Activated T-helper 1 cell treated with Interleukin-2 at 50 U/mL for 16 hours (primary cell): ENCODE measurements at places on chromosomes 11 and 22.

- no peak for DNase-seq
These were observed 221.9 kb downstream of the FAM76B start for GRCh38 chr11:95567685-95568084.

- peak; percentile 16 for DNase-seq
These were observed 24.0 kb downstream of the SLC43A1 start for GRCh38 chr11:57491371-57492061.

- DNase-seq = no peak
These were observed 1.6 kb downstream of the KIAA0930 start for GRCh38 chr22:45238957-45239680.

DNA sequence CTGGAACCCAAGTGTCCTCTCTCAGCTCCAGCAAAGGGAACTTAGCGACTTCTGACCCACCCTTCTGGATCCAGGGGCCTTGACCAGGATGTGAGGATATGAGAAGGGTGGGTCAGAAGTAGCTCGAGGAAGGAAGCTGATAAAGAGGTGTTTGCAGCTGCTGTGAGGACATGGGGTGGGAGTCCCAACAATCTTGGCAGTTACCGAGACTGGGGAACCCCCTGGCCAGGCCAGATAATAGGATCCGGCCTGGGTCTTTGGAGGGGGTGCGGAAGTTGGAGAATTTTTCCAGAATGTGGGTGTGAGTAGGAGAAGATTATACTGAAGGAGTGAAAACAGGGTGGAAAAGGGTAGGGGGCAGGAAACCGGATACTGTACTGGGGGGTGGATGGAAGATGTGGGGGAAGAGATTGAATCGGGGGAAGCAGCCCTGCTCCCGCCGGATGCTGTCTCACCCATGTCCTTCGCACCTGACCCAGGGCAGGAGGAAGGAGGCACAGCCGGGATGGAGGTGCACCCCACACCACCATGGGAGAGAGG, 2.8 kb upstream of the MCAM start:
- DNase-seq = no peak

- no peak for DNase-seq
These were observed 14.2 kb upstream of the NTM start for GRCh38 chr11:131356206-131356605.

DNA sequence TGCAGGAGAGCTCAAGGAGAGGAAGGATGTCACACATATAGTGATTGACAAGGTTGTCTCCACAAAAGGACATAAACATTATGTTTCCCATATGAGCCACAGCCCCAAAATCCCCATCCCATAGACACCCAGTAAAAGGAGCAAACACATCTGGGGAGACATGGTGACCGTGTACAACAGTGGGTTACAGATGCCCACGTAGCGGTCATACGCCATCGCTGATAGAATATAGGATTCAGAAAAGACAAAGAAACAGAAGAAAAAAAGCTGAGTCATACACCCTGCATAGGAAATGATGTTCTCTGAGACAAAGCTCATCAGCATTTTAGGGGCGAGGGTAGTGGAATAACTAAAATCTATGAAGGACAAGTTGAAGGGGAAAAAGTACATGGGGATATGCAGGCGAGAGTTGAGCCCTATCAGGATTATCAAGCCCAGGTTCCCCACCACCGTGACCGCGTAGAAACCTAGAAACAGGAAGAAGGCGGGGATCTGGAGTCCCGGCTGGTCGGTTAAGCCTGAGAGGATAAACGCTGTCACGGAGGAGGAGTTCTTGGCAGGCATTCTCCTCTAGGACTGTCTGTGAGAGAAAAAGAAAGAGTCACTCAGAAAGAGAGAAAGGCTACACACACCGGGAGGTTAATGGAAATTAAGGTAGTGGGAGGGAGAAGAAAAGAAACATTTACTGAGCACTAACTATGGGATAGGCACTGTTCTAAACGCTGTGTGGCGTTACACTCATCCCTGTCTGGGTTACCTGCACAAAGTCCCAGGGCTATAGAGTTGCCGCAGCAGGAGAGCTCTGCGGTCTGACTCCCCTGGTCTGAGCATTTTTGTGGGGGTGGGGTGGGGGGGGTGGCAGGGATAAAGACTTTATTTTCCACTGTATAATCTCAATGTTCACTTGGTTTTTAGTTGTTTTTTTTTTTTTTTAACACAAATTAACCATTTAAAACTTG, 36.1 kb upstream of the OR8B8 start:
- no peak for DNase-seq

DNA sequence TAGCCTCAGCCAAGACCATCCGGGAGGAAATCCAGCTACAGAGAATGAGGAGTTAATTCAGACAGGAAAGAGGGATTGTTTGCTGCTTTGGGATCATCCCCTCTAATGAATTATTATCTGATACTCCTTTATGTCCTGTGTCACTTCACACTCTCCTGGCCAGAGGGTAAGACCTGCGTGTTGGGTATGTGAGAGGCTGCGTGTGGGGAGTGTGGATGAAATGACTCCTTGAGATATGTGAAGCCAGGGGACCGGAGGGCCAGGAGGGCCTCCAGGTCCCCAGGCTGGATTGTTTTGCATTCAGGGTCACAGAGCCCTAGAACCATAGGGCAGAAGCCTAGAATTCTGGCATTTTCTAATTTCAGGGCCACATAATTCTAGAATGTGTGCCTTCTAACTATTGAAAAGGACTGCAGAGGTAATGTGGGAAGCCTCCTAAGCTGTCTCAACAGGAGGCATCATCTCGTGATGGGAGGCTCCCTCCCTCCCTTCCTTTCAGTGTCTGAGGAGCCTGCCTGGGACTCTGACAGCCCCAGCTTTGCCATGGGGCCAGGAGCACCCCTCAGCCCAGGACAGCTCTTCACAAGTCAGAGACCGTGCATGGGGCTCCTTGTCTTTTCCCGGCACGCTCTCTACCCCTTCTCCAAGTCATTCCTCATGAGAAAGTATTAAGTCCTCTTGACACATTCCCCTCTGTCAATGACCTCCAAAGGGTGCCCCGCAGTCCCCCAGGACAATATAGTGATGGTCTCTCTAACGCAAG, 3.7 kb downstream of the TPBGL start:
- no peak for DNase-seq

DNA sequence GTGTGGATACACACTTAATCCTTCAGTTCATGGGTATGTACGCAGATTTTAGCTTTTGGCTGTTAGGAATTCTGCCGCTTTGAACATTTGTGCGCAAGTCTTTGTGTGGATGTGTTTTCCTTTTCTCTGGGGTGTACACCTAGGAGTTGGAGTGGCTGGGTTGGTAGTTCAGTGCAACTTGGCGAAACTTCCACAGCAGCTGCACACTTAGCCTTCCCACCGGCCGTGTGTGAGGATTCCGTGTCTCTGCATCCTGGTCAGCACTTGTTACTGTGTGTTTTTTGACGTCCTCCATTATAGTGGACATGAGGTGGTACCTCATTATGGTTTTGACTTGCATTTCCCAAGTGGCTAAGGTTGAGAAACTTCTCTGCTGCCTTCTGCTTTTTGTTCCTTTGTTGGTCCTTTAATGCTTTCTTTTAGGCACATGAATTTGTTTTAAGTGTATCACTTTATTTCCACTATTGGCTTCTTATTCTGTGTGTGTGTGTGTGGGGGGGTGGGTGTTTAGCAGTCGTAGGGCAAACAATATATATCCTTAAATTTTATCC, 72.1 kb upstream of the SLC25A18 start:
- DNase-seq = no peak

DNA sequence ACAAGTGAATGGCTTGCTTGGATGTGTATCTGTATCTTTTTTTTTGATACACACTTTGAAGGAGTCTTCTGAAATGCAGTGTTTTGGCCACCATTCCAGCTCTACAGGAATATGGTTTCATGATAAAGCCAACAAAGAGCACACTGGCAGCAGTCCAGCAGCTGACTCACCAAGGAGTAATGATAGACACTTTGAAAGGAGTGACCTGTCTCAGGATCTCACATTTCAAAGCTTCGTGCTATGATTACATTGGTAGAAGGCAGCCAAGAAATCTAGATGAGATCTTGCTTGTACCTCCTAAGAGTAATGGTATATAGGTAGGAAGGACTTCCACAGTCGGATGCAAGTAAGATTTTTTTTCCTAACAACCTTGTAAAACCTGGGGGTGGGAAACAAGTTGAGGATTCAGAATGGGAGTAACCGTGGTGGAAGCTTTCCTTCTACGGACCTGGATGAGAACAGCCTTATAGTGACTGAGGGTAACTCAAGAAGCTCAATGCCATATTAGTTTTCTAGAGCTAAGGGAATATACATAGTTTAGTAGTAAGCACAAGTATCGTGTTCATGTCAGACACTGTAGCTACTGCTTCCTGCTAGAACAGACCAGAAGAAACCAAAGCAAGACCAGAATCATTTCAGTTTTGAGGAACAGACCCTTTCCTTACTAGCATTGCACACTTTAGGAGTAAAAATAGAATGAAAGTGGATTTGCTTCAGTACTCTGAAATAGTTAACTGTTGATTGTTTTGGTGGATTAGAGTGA, 25.0 kb downstream of the MTMR3 start:
- DNase-seq = no peak

GRCh38 chr22:32378707-32379272, 21.1 kb downstream of the RFPL3 start:
- no peak for DNase-seq

GRCh38 chr11:68149417-68149816, 28.2 kb upstream of the CHKA start:
- DNase-seq = no peak

GRCh38 chr11:2791139-2791520, 91.3 kb upstream of the KCNQ1OT1 start:
- DNase-seq = no peak

GRCh38 chr11:93733474-93733873, 7.8 kb downstream of the TAF1D start:
- no peak for DNase-seq

GRCh38 chr11:73248526-73249185, 23.5 kb upstream of the P2RY6 start:
- DNase-seq = no peak

DNA sequence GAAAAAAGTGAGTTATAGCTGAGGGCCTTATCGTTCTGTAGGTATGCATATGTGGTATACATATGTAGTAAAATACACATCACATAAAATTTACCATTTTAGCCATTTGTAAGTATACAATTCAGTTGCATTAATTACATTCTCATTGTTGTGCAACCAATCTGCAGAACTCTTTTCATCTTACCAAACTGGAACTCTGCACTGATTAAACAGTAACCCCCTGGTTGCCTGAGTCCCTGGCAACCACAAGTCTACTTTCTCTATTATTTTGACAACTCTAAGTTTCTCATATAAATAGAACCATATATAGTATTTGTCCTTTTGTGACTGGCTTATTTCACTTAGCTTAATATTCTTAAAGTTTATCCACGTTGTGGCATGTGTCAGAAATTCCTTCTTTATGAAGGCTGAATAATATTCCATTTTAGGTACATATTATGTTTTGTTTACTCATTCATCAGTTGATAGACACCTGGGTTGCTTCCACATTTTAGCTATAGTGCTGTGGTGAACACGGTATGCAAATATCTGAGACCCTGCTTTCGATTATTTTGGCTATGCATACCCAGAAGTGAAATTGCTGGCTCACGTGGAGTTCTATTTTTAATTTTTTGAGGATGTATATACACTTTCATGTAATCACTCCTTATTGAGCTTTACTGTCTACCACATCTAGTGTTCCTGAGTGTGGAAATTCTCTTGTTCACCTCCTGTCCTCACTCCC, 1.6 kb upstream of the DDX10 start:
- DNase-seq = no peak

GRCh38 chr11:134888821-134889220, 476.8 kb upstream of the B3GAT1 start:
- DNase-seq = no peak

DNA sequence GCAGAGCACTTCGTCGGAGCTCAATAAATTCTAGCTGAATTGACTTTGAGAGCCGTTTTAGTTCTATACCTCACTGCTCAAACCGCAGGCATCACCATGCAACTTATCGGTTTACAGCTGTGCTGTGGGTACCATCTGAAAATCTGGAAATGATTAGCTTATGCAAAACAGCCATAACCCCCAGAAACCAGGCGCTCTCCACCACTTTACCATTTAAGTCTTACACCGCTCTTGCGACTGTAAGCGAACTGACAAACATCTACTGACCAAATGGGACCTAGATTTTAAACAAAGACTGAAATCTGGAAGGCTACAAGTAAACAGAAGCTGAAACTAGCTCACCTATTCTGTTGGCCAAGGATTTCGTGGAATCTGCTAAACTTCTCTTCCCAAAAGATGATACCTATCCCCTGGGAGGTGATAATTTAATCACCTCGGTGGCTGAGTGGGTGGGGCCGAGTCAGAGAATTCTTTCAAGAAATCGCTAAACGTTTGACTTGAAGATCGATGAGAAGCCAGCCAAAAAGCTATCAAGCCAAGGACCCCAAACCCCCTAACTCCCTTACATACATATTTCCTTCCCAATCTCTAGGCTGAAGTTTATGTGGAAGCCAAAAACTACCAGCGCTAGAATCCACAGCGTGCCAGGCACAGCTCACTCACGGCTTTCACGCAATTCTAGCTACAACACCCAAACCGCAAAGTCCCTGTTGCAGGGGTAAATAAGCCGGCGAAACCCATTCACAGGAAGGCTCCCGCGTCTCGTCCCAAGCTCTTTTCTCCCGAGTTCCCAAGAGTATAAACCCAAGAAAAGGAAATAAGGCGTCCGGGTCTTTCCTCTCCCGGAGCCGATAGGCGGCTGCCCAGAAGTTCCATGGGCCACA, 644 bp downstream of the SPTY2D1 start:
- DNase-seq = no peak

GRCh38 chr11:70205049-70205725, 2.1 kb downstream of the FADD start:
- no peak for DNase-seq

GRCh38 chr11:80041136-80042000, 600.5 kb upstream of the TENM4 start:
- DNase-seq = no peak

GRCh38 chr11:115679945-115680344, 175.7 kb upstream of the CADM1 start:
- DNase-seq = no peak

- no peak for DNase-seq
These were observed 68.7 kb downstream of the DDX10 start for GRCh38 chr11:108733479-108734116.

GRCh38 chr11:88106666-88107065, 68.6 kb downstream of the RAB38 start:
- DNase-seq = no peak

- no peak for DNase-seq
These were observed 1.7 kb downstream of the ZBED4 start for GRCh38 chr22:49855251-49855911.

- DNase-seq = no peak
These were observed 4.0 kb downstream of the STIM1 start for GRCh38 chr11:3859373-3859881.

- no peak for DNase-seq
These were observed 486.8 kb downstream of the NTM start for GRCh38 chr11:131857246-131857645.

DNA sequence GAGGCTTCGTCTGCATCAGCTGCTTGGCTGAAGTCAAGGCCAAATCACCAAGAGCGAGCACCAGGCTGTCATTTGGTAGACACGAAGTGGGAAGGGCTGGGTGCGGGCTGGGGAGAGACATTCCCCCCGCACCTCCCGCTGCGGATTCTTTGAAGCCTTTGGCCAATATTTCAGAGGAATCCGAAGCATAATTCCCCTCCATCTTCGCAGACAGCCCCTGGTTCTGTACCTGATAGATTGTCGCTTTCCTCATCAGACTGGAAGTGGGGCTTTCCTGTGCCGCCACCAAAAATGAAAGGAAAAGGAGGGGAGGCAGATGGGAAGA, 15.3 kb downstream of the BLID start:
- DNase-seq = no peak
